ENCODE measurements at places on chromosomes 7 and 10.

GRCh38 chr10:24432478-24433416 lies 223.8 kb downstream of the KIAA1217 start:
- peak; percentile 80 for DNase-seq

DNA sequence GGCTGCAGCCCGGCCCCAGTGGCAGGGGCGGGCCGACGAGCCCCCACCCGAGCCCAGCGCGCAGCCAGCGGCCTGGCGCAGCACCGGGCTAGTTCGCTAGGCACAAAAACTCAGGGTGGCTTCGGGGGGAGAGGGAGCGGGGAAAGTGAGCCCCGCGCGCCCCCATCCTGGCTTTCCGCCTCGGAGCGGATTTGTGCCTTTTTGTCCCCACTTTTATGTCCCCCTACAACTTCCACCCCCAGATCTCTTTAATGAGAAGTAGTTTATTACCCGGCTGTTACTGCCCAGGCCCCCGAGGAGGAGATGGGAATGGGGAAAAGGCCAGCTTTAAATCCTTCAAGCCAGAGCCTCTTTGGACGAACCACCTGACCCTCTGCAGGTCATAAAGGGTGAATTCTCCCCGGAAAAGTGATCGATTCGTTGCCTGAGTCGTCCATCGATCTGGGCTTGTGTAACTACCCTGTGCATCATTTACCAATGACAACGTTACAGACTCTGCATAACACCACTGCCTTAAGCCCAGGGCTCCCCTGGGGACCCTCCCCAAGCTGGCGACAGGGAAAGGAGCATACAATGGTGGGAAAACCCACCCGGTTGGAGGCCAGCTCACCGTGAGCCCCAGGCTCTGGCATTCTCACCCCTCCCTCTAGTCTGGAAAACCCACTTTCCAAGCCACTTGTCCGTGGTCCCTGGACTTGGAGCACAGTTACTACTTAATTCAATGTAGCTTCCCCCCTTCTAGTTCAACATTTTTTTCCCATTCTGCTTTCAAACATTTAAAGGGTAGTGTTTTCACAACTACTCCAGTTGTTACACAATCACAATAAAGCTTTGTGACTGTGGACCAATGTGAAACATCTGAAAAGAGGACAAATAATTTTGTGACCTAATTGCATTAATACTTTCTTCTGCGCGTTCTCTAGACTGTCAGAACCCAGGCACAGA lies 748 bp upstream of the SH3PXD2A start:
- DNase-seq: no peak

- DNase-seq: peak; percentile 17
Measured at GRCh38 chr7:55887821-55888247, 578 bp downstream of the ZNF713 start.

- DNase-seq: no peak
Measured at GRCh38 chr10:59258890-59259289, 82.4 kb downstream of the PHYHIPL start.

DNA sequence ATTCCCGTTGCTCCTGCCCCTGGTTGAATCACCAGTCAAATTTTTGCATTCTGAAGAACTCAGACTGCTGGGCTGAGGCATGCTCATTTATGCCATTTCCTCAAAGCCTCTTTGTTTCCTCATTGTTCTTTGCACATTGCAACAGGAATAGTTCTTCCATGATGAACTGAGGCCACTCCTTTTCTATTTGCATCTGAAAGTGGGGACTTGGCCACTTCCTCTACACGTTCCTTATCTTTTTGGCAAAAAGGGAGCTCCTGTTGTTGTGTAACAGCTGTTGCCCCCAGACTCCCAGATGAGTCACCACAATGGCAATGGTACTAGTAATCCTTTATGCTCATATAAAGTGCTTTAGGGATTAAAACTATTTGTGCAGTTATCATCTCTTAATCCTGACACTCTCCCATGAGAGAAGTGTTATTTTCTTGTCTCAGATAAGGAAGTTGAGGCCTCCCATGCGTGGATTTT lies 20.1 kb upstream of the ITPRID1 start:
- peak; percentile 34 for DNase-seq

DNA sequence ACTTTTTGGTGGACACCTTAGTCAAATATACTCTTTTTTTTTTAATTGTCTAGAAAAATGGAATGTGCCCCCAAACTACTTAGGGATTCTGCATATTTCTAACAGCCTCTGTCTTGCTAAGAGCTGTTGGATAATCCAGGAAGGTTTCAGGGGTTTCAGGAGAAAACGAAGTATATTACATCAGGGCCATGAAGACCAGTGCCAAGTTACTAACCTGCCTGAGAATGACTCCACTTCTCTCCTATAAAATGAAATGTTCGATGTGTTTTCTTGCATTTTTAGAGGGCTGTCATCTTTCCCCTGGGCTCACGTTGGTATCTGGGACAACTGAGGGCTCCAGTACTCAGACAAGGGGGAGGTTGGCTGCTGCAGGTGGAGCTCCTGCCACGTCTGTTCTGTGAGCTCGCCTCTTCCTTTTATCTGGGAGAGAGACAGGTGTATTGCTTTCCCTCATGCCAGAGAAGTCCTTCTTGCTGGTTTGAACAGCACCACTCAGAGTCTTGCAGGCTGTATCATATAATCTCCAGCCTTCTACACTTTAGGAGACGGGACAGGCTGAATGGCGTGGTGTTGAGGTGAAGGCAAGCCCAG lies 71.3 kb downstream of the CAMK1D start:
- DNase-seq: no peak
